Endothelial cell of umbilical vein (primary cell): ENCODE measurements at places on chromosomes 3 and 15. TPM values are rescaled to one million over a fixed set of nuclear protein-coding genes. Genes with fewer than 3 reads are reported as not detected.

DNA sequence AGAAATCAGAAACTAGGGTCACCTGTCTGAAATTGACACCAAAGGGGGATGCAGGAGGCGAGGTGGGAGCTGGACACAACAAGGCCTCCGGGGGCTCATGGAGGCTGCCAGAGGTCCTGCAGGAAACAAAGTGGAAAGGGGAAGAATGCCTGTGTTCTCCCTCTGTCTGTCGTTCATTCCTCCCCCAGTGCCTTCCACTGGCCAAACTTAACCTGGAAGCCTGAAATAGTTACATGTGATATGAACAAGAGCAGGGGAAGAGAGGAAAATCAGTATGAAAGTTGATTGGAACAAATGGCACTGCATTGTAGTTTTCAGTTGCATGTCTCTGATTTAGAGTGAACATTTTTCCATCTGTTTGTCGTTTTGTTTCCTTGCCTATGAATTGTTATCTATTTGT, 502.0 kb upstream of the CFAP20DC start:
- no peaks in the 10 kb centered on the region for H3K27me3 ChIP-seq
- no peak overlapping the region for H3K4me3 ChIP-seq
- H3K36me3 ChIP-seq = no peaks in the 10 kb centered on the region

DNA sequence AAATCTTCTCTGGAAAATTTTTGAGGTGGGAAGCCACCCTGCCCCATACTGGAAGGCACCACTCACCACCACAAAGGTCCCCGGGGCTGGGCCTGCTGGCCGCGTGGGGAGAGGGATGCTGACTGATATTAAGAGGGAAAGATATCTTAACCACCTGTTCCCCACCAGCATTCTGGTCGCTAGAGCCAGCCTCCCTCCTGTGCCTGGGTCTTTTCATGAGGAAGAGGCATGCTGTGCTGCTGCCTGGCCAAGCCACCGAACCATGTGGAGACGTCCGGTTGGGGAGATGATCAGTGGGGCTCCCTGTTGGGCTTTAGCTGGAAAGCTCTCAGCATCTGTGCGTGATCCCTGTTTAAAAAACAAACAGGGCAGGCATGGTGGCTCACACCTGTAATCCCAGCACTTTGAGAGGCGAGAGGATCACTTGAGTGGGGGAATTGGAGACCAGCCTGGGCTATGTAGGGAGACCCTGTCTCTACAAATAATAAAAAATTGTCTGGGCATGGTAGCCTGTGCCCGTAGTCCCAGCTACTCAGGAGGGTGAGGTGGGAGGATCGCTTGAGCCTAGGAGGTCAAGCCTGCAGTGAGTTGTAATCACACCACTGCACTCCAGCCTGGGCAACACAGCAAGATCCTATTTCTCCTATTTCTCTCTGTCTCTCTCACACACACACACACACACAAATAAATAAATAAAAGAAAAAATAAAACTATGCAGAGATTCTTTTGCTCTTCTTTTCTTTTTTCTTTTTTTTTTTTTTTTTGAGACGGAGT, 1.0 kb downstream of the KLHL18 start:
- no peaks in the 10 kb centered on the region for H3K36me3 ChIP-seq
- H3K4me3 ChIP-seq = peak overlapping the region; percentile 82
- H3K4me1 ChIP-seq = peaks cover 7% of the 10 kb centered on the region
- DNase-seq = no peak
- peak overlapping the region; percentile 80 for H3K27ac ChIP-seq
- H3K27me3 ChIP-seq = no peaks in the 10 kb centered on the region

GRCh38 chr15:52379395-52380106, 83.9 kb upstream of the MYO5C start:
- H3K4me1 ChIP-seq = peaks cover 16% of the 10 kb centered on the region
- no peak overlapping the region for H3K27ac ChIP-seq
- H3K4me3 ChIP-seq = no peak overlapping the region
- peaks cover 24% of the 10 kb centered on the region for H3K36me3 ChIP-seq
- DNase-seq = no peak

DNA sequence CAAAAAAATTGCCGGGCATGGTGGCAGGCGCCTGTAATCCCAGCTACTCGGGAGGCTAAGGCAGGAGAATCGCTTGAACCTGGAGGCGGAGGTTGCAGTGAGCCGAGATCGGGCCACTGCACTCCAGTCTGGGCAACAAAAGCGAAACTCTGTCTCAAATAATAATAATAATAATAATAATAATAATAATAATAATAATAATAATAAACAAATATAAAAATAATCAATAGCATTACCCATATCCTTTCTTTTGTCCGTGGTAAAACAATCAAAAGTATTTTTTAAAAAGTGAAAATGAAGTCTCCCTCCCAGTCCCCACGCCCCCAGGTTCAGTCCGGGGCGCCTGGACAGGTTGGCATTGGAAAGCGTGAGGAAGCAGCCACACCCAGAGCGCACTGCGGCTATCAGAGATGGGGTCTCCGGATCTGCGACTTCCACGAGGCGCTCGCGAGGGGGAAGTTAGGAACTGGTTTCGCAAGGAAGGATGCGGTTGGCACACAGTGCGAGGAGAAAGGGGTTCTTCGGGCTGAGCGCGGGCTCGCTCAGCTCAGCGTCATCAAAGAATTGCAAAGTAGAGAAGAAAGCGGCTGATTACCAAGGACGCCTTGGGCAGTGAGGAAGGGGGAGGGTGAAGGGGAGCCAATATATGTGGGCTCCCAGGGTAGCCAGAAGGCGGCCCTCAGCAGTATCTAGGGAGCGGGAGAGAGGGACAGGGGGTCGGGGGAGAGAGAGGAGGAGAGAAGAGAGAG, 69.5 kb upstream of the EPHB3 start:
- H3K4me1 ChIP-seq = no peaks in the 10 kb centered on the region
- H3K4me3 ChIP-seq = no peak overlapping the region
- H3K27ac ChIP-seq = no peak overlapping the region
- peaks cover 48% of the 10 kb centered on the region for H3K27me3 ChIP-seq
- H3K36me3 ChIP-seq = no peaks in the 10 kb centered on the region

DNA sequence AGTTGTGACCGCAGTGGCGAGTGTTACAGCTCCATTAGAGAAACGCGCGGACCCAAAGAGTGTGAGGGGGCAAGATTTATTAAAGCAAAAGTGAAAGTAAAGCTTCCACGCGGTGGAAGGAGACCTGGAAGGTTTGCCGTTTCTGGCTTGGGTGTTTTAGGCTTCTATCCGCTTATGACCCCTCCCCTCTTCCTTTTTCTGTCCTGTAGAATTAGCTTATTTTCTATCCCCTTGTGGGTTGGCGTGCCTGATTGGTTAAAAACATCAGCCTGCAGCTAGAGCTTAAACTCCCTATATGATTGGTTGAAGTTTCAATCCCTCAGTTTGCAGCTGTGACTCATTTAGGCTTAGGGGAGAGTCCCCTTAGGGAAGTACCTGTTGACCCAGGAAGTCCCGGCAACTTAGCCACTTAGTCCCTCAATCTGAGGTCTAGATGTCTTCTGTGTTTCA, 39.6 kb downstream of the C3orf38 start:
- no peak for DNase-seq
- no peak overlapping the region for H3K4me3 ChIP-seq
- H3K27ac ChIP-seq = no peak overlapping the region
- no peaks in the 10 kb centered on the region for H3K27me3 ChIP-seq
- H3K36me3 ChIP-seq = no peaks in the 10 kb centered on the region

DNA sequence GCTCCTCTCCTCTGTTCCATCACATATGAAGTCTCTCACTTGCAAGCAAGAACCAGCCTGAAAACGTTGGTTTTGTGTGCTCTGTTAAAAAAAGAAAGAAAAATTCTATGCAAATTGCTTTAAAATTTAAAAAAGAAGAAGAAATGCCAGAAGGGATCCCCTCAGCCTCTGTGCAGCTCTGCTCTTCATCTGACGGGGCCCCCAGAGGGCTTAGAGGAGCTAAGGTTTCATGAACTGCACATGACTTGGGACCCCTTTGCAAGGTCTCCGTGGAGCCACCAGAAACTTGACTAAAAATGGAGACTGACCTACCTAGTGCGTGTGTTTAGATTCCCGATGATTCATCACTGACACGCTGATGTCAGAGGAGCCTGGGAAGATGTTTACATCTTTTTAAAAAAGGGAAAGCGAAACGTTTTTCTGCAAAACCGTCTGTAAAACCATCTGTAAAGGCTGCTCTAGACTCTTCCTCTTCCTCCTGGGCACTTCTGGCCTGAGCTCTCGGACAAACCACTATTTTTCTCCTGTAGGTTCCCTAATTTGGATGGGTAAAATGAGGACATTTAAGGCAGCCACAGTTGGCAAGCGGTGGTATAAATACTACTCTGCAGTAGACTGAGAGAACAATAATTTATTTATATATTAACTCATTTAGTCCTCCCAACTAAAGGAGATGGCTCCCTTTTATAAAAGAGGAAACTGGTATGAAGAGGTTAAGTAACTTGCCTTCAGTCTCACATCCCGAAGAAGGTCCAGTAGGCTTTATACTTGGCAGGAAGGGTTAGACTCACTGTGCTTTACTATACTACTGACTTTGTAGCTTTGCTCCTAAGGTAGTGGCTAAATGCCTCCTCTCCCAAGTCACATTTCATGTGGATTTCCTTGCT, 67.2 kb upstream of the POLG start:
- H3K36me3 ChIP-seq = no peaks in the 10 kb centered on the region
- H3K4me3 ChIP-seq = no peak overlapping the region
- DNase-seq = no peak
- no peaks in the 10 kb centered on the region for H3K4me1 ChIP-seq
- peaks cover 88% of the 10 kb centered on the region for H3K27me3 ChIP-seq

- peak overlapping the region; percentile 100 for H3K27ac ChIP-seq
- H3K27me3 ChIP-seq = no peaks in the 10 kb centered on the region
- peaks cover 64% of the 10 kb centered on the region for H3K4me1 ChIP-seq
- peak; percentile 63 for DNase-seq
- no peaks in the 10 kb centered on the region for H3K36me3 ChIP-seq
Measured at GRCh38 chr3:157529751-157530150, 26.5 kb upstream of the VEPH1 start.

GRCh38 chr15:40917585-40917984, 11.6 kb upstream of the DLL4 start:
- no peaks in the 10 kb centered on the region for H3K27me3 ChIP-seq
- H3K27ac ChIP-seq = peak overlapping the region; percentile 95
- no peak overlapping the region for H3K4me3 ChIP-seq
- peaks cover 46% of the 10 kb centered on the region for H3K4me1 ChIP-seq
- no peak for DNase-seq

DNA sequence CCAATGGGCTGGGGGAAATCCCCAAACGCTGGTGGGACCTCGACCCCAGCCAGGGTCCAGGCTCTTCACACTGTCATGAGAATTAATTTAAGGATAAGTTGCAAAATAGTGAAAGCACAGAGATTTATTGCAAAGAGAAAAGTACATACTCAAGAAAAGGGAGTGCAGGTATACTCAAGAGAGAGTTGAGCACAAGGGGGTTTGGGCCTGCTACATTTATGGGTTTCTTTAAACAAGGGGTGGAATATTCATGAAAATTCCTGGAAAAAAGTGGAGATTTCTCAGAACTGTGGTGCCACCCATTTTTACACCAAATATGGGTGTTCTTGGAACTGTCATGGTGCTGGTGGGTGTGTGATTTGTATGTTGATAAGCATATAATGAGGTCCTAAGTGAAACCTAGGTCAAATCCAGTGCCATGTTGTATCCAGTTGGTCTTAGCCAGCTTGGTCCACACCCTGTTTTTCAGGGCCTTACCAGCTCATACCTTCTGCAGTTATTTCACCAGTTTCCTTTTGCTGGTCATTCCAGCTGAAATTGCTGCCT, 32.6 kb upstream of the NEO1 start:
- peaks cover 12% of the 10 kb centered on the region for H3K27me3 ChIP-seq
- no peak overlapping the region for H3K4me3 ChIP-seq
- no peak for DNase-seq
- H3K36me3 ChIP-seq = no peaks in the 10 kb centered on the region

DNA sequence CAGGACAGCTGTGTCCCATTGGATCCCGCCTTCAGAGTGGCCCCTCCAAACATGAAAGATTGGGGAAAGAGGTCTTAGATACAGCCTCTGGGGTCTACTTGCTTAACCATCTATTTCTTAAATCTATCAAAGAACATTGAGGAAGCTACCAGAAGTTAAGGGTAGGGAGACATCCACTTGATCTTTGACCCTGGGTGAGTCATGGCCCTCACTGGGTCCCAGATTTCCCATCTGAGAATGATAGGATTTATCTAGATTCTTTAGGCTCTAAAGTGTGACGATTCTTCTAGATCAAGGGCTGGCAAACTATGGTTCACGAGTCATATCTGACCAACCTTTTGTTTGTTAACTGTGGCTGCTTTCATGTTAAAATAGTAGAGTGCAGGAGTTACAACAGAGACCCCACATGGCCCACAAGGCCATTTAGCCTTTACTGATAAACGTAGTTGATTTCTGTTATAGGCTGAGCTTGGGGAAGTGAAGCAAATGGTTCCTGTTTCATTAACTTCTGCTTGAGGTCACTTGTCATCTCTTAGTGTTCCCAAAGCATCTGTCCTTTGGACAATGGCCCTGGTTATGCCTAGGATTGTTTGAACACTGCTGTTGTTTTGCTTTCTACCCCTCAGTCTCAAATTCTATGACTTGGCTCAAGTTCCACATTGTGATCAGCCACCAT, 8.0 kb downstream of the MUC13 start:
- no peak overlapping the region for H3K4me3 ChIP-seq
- no peak for DNase-seq
- no peak overlapping the region for H3K27ac ChIP-seq
- no peaks in the 10 kb centered on the region for H3K4me1 ChIP-seq

DNA sequence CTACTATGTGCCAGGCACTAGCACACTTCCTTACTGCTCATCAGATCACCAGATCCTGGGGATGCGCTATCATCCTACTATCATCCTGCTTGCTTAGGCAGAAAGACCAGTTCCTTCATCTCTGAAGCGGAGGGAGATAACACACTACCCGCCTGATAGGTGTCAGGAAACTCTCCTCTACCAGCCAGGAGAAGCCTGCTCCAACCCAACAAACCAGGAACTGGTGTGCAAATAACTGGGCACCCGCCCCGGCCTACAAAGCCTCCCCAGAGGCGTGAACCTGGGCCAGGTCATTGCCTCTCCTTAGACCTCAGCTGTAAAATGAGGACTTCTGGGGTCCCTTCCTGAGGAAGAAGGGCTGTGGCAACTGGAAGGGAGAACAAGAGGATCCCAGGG, 61.5 kb downstream of the HOMER2 start:
- no peaks in the 10 kb centered on the region for H3K27me3 ChIP-seq
- H3K36me3 ChIP-seq = no peaks in the 10 kb centered on the region
- H3K4me1 ChIP-seq = no peaks in the 10 kb centered on the region
- H3K4me3 ChIP-seq = no peak overlapping the region
- no peak for DNase-seq

GRCh38 chr15:26720546-26720945, 52.3 kb downstream of the GABRB3 start:
- DNase-seq = no peak
- H3K27me3 ChIP-seq = no peaks in the 10 kb centered on the region
- H3K4me3 ChIP-seq = no peak overlapping the region
- no peaks in the 10 kb centered on the region for H3K36me3 ChIP-seq
- H3K27ac ChIP-seq = no peak overlapping the region

- H3K27ac ChIP-seq = no peak overlapping the region
- no peak for DNase-seq
- H3K4me1 ChIP-seq = no peaks in the 10 kb centered on the region
- no peaks in the 10 kb centered on the region for H3K36me3 ChIP-seq
Measured at GRCh38 chr15:50808728-50809127, 43.2 kb upstream of the SPPL2A start.

GRCh38 chr15:39340903-39341645, 239.8 kb upstream of the THBS1 start:
- H3K36me3 ChIP-seq = no peaks in the 10 kb centered on the region
- no peak for DNase-seq
- no peaks in the 10 kb centered on the region for H3K27me3 ChIP-seq
- no peak overlapping the region for H3K4me3 ChIP-seq
- no peaks in the 10 kb centered on the region for H3K4me1 ChIP-seq

GRCh38 chr3:18264853-18265252, 160.3 kb downstream of the SATB1 start:
- H3K27ac ChIP-seq = no peak overlapping the region
- H3K36me3 ChIP-seq = no peaks in the 10 kb centered on the region
- H3K4me1 ChIP-seq = no peaks in the 10 kb centered on the region
- no peaks in the 10 kb centered on the region for H3K27me3 ChIP-seq
- DNase-seq = no peak

UPK1B gene
- total RNA-seq = not detected in 2 replicates

PAQR5 gene
- total RNA-seq = 0.09 TPM in 1 of 2 replicates, not detected in the other

SCG5 gene
- total RNA-seq = 2.1 and 3.3 TPM in 2 replicates
